Kasumi-1 (cell line): ENCODE measurements at places on chromosomes 4 and X.

DNA sequence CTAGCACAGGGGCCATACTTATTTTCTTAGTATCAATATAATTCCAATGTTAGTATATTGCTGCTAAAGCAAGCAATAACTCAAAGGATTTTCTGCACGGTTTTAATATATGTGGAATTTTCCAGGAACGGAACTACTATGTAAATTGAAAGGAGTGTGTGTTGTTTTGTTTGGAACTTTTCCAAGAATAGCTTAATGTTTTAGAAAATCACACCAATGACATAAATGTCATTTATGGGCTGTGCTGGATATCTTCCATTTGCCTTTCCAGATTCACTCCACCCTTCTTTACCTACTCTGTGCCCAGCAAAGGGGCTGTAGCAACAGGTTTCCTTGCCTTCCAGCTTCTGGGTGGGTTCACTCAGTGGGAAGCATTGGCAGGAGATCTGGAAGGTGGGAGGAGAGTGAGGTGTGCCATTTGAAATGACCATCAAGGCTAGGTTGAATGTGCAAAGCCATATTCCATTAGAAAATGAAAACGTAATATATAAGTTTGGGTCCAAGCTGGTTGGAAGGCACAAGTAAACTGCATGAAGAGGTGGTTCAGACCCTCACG is 25.2 kb upstream of the ZFX start:
- no peak for DNase-seq

- DNase-seq: no peak
Measured at GRCh38 chr4:128782875-128783614, 26.5 kb upstream of the JADE1 start.

GRCh38 chr4:142959173-142959572 is 113.1 kb upstream of the INPP4B start:
- DNase-seq: no peak

- DNase-seq: no peak
Measured at GRCh38 chrX:11188664-11189063, 77.5 kb downstream of the HCCS start.

DNA sequence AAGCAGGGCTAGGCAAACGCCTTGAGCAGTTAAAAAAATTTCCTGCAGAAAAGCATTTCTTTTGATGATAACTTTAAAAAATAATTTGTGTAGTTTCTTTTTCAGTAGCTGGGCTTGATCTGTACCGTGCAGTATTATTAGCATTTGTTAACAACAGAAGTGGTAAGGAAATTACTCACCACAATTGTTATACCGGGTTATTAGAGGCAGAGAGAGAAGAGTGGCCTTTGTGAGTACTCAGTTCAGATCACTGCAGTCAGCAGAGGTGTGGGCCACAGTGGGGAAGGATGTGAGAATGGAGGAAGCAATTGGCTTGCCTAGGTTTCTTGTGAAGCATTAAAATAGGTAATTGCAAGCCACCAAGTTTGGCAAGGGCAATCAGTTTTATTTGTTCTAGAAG is 14.3 kb upstream of the IL21 start:
- DNase-seq: no peak

GRCh38 chr4:94462572-94462971 is 10.8 kb downstream of the PDLIM5 start:
- no peak for DNase-seq

- no peak for DNase-seq
Measured at GRCh38 chr4:185702147-185702663, 109.8 kb downstream of the SORBS2 start.

DNA sequence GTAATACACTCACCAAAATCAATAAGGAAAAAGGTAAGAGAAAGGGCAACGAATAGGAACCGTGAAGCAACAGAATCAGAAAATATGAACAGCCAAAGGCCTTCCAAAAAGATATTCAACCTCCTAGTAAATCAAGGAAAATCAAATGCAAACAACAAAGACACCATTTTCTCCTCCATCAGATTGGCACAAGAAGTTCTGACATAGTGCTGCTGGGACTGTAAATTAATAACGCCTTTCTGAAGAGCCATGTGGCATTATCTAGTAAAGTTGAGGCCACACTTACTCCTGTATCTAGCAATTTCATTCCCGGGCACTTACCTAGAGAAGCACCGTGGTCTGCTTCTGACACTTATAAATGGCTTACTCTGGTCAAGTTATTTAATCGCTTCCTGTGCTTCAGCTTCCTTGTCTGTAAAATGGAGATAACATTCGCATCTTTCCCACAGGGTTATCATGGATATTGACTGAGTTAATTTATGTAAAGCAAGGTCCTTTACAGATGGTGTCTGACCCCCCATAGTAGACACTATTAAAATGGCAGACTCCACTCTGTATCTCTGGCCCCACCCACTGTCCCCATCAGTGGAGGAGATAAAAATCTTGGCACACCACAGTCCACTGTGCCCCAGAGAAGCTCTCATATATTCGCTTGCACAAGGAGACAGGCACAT is 20.5 kb upstream of the ENPP6 start:
- no peak for DNase-seq

DNA sequence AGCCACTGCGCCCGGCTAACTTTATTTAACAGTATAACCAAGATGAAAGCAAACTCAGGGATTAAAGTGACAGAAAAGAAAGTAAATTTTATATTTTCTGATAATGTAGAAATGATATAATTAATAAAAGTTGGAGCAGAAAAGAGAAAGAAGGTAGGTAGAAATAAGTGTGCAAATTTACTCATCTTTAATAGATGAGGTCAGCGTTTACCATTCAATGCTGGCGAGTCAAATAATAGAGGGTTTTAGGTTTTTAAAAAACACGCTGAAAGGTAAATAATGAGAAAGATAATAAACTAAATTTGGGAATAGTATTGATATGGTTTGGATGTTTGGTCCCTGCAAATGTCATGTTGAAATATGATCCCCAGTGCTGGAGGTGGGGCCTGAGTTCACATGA is 13.6 kb downstream of the CDKN2AIP start:
- DNase-seq: no peak
